Glutamatergic neuron (in vitro differentiated cells): ENCODE measurements at places on chromosomes 12 and 14. TPM values are rescaled to one million over a fixed set of nuclear protein-coding genes. Genes with fewer than 3 reads are reported as not detected.

DNA sequence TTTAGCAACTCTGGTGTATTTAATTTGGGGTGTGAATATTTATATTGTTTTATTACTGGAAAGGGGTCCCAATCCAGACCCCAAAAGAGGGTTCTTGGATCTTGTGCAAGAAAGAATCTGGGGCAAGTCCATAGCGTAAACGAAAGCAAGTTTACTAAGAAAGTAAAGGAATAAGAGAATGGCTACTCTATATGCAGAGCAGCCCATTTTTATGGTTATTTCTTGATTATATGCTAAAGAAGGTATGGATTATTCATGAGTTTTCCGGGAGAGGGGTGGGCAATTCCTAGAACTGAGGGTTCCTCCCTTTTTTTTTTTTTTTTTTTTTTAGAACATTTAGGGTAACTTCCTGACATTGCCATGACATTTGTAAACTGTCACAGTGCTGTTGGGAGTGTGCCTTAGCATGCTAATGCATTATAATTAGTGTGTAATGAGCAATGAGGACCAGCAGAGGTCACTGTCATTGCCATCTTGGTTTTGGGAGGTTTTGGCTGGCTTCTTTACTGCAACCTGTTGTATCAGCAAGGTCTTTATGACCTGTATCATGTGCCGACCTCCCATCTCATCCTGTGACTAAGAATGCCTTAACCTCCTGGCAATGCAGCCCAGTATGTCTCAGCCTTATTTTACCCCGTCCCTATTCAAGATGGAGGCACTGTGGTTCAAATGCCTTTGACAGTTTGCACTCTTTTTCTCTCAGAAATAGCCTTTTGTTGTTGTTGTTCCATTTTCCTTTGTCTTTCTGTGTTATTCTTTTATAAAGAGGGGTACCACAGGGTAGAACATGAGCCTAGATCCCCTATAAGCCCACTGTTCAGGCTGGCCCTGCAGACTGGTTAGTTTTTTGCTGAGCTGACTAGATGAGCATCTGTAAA lies 75.5 kb upstream of the DCD start:
- DNase-seq, result no peak

DNA sequence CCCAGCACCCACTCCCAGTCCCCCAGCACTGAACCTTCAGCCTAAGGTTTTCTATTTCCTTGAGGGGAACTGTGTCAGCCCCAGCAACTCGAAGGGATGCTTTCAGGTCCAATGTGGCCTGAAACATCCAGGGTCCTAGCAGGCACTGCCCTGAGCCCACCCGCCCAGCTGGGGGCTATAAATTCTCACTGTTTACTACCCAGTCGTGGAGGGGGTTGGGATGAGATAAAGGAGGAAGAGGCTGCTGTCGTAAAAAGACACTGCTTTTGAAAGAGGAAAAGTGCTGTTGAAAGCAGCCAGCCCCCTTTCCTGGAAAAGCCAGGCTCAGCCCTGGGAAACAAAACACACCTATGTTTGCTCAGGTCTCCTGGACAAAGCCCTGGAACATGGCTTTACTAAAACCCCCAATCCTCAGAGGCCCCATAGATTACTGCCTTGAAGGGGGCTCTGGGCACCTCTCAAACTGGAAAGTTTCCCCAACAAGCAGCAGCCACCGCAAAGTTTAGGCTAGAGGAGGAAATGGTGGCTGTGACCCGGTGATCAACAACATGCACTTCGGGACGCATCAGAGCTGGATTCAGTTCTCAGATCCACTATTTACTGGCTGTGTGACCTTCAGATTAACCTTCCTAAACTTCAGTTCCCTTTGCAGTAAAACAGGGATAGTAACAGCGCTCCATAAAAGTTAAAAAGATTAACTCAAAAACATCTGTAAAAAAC lies 51.0 kb downstream of the ACTN1 start:
- DNase-seq, result no peak

DNA sequence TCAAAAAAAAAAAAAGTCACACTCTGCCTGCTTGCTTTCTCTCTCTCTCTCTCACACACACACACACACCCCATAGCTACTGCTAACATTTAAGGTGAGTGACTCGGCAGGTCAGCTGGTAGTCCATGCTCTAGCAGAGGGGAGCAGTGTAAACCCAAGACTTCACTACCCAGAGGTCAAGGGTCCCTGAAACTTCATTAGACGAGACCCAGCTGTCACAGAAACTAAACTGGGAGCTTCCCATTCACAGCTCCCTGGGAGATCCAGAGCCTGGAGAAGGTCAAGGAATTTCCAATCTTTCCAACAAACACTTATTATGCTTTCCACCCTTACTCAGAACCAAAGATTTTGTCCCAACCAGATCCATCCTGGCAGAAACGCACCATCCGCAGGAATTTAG lies 33.2 kb downstream of the CKAP4 start:
- no peak for DNase-seq

- no peak for DNase-seq
Observed at GRCh38 chr14:74861734-74862090, 14.2 kb downstream of the PROX2 start.

GRCh38 chr12:42260518-42260917 lies 22.5 kb upstream of the YAF2 start:
- DNase-seq, result no peak

DNA sequence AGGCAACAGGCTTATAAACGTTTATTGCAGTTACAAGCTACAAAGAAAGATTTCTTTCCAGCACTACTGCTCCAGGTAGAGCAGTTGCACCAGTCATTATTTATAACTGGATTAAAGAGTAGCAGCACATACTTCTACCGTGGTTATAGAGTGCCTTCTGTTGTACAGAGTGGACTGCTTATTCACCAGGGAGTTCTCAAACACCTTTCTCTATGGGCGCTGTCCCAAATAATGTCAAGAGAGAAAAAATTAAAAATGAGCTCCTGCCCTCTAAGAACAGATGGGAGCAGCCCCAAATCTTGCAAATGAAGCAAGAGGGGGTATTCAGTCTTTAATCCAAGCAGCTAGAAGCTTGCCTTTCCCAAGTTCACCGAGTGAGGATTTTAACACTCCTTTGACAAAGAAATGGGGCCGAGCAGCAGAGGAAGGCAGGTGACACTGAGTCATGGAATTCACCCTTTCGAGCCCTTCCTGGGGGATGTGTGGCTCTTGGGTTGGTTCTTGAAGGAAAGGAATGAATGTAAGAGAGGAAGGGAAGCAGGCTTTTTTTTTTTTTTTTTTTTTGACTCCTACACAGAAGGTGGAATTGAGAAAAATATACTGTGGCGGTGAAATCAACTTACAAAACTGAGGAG lies 181.2 kb downstream of the PRKCH start:
- DNase-seq, result no peak

- no peak for DNase-seq
Observed at GRCh38 chr12:26976687-26977086, 37.5 kb downstream of the TM7SF3 start.

DNA sequence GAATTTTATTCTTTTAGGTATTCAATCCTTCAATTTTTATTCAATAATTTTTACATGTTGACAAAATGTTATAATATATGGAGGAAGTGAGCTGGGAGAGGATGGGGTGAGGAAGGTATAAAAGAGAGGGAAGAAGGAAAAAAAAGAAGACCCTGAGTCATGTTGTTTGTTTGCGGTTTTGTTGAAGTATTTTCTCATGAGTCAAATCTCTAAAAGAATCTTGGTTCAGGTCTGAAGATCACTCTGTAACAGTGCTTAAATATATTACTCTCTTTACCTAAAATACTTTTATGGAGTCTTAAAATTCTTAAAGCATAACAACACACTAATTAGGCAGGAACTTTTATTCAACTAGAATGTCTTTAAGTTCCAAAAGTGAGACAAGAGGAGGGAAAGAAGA lies 489.6 kb upstream of the GARIN6 start:
- DNase-seq, result no peak

The NTF3 gene
- 5.0 TPM for total RNA-seq

The RSRC2 gene
- 104 TPM for total RNA-seq

The ARG2 gene
- total RNA-seq, result 78.7 TPM

The DYNLL1 gene
- 403 TPM for total RNA-seq

The PRH2 gene
- total RNA-seq, result not detected
